ENCODE measurements at places on chromosomes 2 and 18.

DNA sequence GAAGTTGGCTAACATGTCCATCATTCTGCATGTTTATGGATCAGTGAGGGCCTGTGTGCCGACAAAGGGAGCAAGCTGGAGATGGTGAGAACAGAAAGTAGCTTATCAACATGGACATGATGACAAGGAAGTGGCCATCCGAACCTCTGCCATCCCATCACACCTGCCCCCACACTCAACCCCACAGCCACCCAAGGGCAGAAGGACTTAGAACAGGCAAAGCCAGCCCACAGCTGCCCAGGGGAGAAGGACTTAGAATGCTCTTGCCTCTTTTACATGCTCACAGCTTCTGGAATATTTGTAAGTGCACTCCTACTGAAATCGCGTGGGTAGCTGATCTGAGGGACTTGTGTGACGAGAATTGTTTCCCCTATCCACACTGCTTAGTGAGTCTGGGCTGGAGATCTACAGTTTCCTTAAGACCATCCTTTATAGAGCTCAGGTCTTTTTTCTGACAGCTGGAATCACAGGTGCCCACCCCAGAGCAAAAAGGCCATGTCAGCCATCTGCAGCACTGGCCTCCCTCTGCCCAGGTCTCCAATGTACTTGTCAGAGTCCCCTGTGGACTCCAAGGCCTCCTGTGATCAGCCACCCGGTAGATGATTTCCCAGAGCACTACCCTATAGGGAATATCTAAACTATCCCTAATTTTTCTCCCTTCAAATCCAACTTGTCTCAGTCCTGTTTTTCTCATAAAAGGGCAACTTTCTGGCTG, 154.1 kb downstream of the SMAD7 start:
- no peak for DNase-seq

- no peak for DNase-seq
Observed at GRCh38 chr2:65292106-65292400, 64.4 kb downstream of the ACTR2 start.

DNA sequence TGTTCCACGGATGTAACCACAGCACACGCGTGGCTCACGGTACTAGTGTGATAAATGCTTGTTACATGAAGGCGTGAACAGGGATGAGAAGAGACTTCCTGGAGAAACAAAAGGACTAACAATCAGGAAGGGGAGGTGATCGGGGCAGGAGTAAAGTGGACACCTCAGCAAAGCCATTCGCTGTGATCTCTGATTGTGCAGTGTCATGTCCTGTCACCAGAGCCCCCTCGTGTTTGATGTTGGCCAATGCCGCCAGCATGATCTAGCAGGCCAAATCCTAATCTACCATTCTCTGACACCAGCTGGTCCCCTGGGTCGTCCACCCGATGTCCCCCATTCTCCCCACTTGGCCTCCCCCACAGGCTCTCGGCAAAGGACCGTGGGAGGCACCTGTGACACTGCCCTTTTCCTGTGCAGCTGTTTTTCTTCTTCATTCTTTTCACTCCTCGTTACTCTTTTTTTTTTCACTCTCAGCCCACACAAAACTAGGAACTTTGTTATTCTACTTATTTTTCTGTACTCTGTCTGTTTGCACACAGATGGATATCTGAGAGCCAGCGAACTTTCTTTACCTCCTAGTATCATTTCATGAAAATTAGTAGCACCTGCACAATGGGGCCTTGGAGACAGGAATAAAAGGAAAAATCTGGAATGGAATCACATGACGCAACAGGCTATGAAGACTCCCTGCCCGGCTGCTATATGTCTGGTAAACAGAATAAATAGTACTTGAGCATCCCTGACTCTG, 146.8 kb downstream of the TGIF1 start:
- no peak for DNase-seq

DNA sequence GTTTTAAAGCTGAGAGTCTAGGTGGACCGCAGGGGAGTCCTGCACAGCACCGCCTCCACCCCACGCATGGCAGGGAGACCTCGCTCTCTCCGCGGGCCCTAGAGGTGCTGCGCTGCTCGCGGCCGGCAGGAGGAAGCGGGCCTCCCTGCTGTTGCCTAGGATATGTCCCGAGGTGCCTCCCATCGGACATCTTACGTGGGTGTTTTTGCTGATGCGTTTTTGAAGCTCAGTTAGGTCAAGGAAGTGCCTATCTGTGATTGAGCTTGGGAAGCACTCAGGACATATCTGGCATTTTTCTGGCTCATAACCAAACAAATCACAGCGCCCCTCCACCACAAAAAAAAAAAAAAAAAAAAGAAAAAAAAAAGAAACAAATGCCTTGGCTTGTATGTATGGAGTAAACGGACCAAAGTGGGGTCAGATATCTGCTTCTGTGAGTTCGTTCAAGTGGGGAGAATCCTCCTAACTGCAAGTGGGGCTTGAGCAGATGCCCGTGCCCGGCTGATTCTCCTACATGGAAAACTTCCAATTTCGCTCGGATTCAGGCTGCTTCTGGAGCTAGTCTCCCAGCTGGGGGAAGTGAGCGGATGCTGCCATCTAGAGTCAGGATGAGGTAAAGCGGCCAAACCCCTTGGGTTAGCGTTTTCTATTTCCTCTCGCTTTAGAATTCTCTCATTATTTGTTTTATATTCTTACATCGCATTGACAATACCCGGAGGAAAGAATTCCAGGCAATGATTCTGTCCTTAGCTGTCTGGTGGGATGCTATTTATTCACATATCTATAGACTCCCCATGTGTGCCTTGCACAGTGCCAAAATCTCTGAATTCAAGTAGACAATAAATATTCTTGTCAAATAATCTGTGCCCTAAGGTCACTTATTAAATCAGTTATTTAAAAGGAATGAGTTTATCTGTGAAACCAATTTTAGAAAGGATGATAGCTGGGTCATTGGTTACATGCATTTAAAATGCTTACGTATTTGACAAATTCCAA, 95.3 kb downstream of the CD8B2 start:
- peak; percentile 31 for DNase-seq

- no peak for DNase-seq
Observed at GRCh38 chr18:8724452-8724851, 19.1 kb downstream of the MTCL1 start.

DNA sequence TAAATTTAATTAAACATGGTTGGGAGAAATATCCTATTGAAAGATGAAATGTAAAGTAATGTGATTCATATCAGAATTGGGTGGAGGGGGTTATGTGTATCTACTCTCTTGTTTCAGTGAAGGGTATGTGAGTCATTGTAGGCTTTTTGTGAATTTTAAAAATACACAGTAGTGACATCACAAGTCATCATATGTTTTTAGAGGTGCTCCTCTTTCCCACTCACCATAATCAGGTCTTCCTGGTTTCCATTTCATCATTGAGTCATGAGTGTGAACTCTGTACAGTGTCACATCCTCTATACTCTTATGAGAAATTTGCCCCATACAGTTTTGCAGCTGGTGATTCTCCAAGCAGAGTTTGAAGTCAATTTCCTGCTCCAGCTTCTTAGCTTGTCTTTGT, 18.8 kb downstream of the FSIP2 start:
- no peak for DNase-seq

DNA sequence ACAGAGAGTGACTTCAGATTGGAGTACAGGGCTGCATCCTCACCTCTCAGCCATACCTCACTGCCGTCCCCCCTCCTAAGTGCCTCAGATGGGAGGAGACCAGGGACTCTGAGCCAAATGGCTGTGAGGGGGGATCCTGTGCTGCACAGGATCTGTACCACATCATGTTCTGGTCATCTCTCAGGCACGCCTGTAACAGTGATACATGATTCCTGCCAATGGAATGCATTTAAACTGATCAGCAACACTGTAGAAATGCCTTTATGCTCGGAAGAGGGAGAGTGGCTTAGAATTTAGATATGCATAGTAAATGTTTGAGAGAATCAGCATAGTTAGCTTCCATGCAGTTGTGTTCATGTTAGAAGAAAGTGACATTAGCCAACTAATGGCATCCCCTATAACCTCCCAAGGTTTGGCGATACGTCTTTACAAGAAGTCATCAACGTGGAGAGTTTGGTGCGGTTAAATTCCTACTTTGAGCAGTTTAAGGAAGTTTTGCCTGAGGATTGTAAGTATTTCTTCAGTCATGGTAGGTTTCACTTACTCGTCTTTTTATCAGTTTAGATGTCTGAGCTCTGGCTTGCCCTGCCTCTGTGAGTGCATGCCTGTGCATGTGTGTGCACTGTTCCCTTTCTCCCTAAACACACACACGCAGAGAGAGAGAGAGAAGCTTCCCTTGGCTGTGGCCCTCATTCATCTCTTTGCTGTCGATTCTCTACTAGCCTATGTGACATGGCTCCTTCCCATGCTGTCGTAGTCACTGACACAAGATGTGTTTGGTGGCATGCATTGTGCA, 40.0 kb downstream of the COA5 start:
- no peak for DNase-seq

- DNase-seq, result no peak
Observed at GRCh38 chr2:239807568-239807967, 217.6 kb downstream of the NDUFA10 start.

- DNase-seq, result no peak
Observed at GRCh38 chr2:38945911-38946310, 56.2 kb downstream of the ARHGEF33 start.

- DNase-seq, result no peak
Observed at GRCh38 chr2:133415210-133415876, 152.9 kb downstream of the NCKAP5 start.

GRCh38 chr2:30234180-30234971, 3.0 kb downstream of the LBH start:
- no peak for DNase-seq
